T-helper 22 cell (primary cell): ENCODE measurements at places on chromosomes 2 and 18.

DNA sequence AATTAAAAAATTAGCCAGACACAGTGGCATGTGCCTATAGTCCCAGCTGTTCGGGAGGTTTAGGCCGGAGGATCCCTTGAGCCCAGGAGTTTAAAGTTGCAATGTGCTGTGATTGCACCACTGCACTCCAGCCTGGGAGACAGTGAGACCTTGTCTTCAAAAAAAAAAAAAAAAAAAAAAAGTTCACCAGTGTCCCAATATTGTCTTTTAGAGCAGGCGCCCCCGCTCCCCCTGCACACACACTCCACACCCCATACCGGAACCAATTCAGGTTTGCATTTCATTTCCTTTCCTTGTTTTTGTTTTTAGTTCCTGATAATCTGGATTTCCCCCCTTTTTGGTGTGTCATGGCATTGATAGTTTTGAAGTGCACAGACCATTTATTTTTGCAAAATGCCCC is 10.4 kb downstream of the TMEM87B start:
- no peak for DNase-seq

GRCh38 chr2:189657867-189658266 is 3.4 kb upstream of the ASNSD1 start:
- DNase-seq = peak; percentile 26

DNA sequence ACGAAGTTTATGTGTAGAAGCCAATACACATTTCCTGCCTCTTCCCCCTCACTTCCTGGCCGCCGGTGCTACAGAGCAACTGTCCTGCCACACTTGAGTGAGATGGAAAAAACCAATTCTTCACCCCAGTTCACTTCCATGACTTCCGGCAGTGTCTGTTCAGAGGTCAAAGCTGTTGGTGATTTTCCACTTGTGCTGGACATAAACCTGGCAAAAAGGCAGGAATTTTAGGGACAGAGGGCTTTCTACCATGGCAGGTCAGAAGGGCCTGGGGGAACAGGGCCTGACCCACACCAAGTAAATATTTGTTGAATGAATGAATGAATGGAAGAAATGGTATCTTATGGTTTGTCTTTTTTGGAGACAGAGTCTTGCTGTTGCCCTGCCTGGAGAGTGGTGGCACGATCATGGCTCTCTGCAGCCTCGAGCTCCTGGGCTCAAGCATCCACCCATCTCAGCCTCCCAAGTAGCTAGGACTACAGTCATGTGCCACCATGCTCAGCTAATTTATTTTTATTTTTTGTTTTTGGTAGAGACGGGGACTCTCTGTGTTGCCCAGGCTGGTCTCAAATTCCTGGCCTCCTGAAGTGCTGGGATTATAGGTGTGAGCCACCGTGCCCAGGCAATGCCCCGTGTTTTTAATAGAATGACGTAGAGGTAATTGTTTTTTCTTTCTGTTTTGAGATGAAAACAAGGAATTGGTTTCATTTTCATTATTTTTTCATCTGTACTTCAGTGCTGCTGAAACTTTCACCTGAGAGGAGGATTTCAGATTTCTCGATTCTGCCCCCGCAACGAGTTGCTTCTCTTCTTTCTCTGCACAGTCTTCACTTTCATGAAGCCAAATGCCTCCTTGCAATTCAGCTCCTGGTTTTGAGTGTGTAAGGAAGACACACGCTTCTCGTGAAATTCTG is 48.0 kb upstream of the LPIN2 start:
- DNase-seq = peak; percentile 19

GRCh38 chr2:242056026-242056425 is 186.5 kb downstream of the RTP5 start:
- DNase-seq = no peak

GRCh38 chr2:72562451-72563153 is 263.2 kb downstream of the EXOC6B start:
- no peak for DNase-seq

DNA sequence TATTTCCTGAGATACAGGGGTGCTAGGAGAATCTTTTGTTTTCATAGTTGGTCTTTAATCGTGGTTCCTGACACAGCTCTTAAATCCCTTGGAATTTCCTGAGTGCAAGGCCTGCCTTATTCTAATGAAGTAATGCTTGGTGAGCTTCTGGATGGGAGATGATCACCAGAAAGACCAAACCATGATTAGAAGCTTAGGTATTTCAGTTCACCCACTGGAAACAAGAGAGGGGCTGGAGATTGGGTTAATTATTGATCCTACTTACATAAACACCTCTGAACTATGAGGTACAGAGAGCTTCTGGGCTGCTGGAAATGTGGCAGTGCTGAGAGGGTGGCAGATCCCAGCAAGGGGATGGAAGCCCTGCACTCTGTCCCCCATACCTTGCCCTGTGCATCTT is 406.8 kb downstream of the THSD7B start:
- DNase-seq = no peak

GRCh38 chr2:100409975-100410647 is 7.4 kb downstream of the CHST10 start:
- no peak for DNase-seq

DNA sequence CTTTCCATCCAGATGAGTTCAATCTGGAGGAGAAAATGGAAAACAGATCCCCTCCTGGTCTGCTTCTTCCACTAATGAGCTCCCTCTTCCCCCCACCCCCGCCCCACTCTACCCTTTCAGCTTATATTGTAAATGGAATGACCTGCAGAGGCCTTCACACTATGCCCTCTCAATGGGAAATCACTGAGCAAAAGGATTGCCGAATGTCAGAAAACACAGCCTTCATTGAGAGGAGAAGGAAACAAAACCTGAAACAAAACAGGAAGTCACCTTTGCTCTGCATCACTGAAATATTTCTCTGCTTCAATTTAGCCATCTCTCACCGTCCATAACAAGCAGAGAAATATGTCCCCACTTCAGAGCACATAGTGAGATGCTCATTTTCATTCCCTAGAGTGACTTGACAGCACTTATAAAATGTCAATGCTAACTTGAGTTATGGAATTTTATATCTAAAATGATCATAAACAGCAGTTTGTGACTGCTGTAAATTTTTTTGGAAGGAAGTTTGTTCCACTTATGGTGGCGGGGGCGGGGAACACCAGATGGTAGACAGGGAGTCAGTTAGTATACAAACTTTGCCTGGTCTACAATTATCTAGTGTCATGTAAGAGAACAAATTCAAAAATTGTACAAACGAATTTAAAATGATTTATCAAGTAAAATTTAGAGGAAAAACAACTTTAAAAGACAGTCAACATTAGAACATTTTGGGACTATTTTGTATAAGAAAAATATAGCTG is 1.8 kb upstream of the FRZB start:
- no peak for DNase-seq

DNA sequence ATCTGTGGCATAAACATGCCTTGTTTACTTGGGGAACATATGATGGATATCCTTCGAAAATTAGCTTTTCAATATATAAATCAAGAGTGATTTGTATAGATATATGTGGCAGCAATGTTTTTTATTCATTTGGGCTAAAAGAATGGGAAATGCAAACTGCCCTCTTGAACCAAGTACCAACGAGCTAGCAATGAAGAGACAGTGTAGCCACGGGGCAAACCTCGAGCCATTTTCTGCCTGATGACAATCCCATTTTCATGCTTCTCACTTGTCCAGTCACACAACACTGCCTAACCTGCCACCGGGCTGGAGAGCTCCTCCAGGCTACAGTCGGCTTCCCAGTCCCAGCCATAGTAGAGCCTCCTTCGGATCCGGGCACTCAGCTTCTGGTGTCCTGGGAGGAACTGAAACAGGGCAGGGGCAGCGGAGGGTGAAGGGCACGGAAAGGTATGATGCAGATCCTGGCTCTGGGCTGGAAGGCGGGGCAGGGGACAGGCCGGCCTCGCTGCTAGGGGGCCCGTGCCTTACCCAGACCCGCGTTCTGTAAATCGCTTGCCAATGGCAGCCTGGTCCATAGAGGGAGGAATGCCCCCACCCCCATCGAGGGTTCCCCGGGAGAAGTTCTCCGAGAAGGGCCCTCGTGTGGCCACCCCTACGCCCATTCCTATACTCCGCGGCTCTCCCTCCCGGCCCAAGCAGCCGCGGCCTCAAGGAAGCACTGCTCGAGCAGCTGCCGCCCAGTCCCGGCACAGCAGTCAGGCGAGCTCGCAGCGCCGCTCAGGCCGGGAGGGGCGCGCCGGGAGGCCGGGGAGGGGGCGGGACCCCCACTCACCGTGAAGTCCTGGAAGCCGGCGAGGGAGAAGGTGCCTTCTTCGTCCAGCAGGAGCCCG is 552 bp downstream of the CNPPD1 start:
- no peak for DNase-seq

DNA sequence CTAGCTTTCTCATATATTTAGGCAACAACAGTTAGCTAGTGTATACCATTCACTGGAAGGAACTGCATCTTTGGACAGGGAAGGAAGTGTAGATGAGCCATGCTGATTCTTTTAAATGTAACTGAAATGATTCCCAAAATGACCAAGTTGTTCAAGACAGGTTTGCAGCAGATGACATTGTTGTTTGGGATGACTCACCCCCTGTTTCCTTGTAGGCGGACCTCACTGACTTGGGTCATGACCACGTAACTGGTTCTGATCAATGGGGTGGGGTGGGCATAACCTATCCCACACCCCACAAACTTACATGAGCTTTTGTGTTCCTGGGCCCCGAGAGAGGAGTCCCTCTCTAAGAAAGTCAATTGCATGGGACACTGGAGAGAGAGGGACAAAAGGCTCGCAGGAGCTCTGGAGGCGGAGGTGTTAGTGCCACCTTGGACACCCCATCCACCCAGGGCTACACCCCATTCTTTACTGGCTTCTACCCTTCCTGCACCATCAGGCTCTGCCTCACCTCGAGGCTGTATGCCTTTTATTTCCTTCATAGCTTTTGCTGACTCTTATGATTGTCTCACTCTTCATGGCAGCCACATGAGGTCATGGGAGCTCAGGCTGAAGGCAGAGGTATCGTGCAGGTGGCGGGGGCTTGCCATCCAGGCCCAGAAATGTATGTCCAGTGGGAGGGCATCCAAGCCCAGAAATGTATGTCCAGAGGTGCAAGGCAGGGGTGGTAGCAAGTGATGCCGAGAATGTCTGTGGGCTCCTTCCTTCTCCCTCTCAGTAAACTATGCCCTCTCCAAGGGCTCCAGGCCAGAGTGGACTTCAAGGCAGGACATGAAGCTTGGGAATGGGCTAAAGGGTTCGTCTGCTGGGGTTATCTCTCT is 108.0 kb downstream of the TWIST2 start:
- DNase-seq = no peak

DNA sequence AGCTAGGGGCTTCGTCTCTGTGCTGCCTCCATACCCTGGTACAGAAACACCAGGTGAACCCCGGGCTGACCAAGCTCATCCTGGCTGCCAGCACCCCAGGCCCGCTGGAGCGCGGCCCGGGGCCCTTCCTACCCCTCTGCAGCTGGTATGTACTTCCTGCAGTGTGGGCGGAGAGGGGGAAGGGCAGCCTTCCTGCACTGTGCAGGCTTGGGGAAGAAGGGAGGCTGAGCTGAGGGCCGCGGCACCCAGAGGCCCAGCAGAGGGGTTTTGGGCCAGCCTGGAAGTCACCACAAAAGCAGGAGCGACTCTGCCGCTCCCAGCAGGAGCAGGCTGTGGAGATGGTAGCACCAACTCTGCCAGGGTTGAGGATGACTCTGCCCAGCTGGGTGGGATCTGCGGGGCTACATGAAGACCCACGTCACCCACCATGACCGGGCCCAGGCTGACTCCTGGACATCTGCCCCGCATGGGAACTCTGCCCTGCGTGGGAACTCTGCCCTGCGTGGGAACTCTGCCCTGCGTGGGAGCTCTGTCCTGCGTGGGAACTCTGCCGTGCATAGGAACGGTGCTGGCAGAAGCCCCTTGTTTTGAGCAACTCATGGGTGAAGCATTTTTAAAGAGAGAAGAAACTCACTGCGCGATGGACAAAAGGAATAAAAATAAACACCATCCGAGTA is 273.3 kb downstream of the NDUFA10 start:
- no peak for DNase-seq

DNA sequence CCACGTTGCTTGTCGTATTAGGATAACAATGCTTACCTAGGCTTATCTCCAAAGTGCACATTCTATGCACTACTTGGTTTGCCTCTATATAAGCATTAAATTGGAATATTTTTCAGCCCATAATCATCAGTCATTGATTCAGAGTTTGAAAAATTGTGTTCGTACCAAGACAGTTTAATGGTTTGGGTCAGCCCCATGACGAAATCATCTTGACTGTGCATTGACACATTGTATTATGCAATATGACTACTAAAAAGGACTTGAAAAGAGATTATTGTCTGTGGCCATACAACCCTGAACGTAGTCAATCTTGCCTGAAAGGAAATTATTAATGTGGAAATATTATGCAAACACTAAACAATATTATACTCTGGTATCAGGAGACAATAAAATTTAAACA is 141.3 kb downstream of the EML6 start:
- DNase-seq = no peak

- no peak for DNase-seq
These were observed 126.9 kb upstream of the PIK3C3 start for GRCh38 chr18:41828137-41828536.

- DNase-seq = no peak
These were observed 125.2 kb upstream of the COPS8 start for GRCh38 chr2:236960531-236960930.

DNA sequence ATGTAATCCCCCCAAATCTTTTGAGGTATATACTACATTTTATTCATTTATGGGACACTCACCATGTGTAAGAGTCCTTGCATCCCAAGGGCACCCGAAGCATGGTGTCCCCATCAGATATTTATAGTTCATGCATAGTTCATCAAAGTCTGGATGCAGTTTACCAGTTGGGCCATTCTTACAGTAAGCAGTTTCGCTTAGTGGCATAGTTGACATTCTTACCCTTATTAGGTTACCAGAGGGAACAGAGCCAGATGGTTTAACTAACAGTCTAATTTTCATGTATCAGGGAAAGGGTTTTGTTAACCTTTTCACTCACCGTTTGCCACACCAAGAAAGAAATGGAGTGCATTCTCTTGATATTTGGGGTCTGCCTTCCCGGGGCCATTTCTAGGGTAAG is 7.1 kb downstream of the ZNF407 start:
- no peak for DNase-seq

DNA sequence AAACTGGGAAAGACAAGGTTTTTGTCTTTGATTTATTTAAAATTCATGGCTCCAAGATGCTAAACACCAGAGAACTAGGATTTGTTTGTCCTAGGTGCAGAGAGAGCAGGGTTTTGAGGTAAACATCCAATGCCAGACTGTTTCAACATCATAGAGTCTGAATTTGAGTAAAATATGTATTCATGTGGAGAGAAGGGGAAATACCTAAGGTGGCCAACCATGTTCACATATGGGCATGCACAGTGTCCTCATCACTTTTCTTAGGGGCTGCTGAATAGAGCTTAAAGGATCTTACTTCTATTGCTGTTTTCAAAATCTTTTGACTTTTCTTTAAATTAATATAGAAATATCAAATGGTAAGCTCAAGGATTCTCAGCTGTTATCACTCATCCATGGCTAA is 287.0 kb upstream of the CCDC68 start:
- no peak for DNase-seq

GRCh38 chr2:3645745-3646389 is 12.1 kb upstream of the ALLC start:
- no peak for DNase-seq

DNA sequence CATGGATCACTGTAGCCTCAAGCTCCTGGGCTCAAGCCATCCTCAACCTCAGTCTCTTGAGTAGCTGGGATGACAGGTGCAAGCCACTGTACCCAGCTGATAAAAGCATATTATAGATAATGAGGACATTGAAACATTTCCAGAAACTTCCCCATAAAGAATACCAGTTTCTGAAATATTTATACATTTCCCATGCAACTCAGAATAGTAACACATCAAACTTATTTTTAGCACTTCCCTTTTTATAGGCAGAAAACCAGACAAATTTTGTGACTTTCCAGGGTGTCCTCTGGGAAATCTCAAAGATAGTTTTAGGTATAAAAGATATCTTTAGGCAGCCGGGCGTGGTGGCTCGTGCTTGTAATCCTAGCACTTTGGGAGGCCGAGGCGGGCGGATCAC is 25.1 kb upstream of the DPYSL5 start:
- no peak for DNase-seq
